IPS-NIHi11 (cell line): ENCODE measurements at places on chromosomes 1 and 21.

DNA sequence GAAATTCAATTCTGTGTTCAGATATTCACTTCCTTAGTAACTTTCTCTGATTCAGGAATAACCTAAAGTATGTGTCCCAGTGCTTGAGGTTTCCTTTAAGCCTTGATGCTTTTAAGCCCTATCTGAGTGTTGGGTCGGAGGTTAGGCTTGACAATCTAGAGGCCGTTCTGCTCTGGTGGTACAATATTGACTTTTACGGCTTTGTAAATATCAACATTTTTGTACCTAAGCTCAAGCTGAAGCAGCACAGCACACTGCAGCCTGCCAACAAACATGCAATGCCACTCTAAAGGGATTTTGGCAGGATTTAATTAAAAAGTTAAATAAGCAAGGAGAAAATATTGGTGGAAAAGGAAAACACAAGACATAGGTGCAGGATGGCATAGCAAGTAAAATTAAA, 279.2 kb downstream of the NEGR1 start:
- DNase-seq, result no peak

DNA sequence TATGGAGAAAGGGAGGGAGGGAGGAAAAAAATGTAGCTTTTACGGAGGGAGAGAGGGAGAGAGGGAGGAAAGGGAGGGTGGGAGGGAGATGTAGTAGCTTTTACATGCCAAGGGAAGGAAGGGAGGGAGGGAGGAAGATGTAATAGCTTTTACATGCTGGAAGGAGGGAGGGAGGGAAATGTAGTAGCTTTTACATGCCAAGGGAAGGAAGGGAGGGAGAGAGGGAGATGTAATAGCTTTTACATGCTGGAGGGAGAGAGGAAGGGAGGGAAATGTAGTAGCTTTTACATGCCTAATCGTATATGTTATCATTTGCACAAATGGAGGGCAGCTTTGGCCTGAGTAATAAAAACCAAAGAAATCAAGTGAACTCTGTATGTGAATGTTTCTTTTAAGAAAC, 35.6 kb downstream of the EEIG2 start:
- DNase-seq, result no peak

DNA sequence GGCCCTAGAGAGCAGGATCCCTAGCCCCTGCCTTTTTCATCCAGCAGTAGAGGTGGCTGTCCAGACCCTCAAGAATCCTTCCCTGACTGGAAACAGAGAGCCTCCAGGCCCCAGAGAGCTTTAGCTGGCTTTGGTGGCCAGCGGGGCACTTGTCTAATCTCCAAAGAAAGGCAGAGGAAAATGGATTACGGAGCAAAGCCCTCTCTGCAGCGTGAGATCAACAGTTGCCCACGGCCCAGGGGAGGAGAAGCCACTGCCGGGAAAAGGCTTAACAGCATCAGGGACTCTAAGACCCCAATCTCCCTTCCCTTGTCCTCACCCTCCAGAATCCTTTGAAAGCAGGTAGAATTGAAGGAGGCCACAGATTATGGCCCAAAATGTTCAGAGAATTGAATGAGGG, 35.8 kb upstream of the GRIK3 start:
- no peak for DNase-seq

- no peak for DNase-seq
Observed at GRCh38 chr1:6667139-6667538, 34.5 kb downstream of the DNAJC11 start.

DNA sequence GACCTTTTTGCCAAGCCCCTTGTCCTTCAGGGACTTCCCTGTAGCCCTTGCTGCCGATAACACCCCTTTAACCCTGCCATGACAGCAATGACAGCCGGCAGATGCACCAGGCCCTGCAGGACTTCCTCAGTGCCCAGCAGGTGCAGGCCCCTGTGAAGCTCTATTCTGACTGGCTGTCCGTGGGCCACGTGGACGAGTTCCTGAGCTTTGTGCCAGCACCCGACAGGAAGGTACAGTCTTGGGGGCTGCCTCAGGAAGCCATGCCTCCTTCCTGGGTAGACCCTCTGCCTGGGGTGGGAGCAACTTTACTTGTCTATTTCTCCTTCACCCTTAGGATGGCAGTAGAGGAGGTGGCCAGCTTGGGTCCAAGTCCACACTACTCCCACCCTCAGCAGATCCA, 16.1 kb upstream of the PADI6 start:
- no peak for DNase-seq

DNA sequence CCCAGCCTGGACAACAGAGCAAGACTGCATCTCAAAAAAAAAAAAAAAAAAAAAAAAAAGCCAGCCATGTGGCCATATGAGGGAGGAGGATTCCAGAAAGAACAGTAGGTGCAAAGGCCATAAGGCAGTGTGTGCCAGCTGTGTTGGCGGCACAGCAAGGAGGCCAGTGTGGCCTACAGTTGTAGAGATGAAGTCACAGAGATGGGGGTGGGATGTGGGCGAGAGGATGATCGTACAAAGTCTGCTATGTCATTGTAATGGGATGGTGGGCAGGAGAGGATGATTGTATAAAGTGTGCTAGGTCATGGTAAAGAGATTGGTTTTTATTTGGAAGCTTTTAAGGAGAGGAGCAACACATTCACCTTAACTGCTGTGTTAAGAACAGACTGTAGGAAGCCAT, 9.8 kb upstream of the CR1 start:
- DNase-seq, result no peak

GRCh38 chr1:82792151-82792550, 991.4 kb downstream of the ADGRL2 start:
- no peak for DNase-seq
